ENCODE measurements at places on chromosomes 7 and 10. TPM values are rescaled to one million over a fixed set of nuclear protein-coding genes. Genes with fewer than 3 reads are reported as not detected.

DNA sequence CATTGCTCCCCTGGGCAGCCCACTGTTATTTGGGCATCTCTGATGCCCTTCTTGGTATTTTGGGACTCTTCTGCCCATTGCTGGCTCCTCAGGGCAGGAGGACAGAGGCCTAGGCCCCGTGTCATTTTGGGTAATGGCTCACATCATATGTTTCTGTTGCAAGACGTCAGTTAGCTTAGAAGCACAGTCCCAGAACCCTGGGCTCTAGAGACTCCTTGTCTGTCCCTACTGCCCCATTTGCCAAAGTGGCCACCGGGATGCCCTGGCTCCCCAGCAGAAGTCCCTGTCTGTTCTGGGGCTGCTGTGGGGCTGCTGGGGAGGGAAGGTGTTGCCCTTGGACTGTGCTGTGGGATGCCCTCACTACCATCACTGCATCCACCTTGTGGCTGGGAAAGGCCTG is 48.8 kb downstream of the ADCYAP1R1 start:
- no peak for DNase-seq

Gene CHRM2
- total RNA-seq: not detected

DNA sequence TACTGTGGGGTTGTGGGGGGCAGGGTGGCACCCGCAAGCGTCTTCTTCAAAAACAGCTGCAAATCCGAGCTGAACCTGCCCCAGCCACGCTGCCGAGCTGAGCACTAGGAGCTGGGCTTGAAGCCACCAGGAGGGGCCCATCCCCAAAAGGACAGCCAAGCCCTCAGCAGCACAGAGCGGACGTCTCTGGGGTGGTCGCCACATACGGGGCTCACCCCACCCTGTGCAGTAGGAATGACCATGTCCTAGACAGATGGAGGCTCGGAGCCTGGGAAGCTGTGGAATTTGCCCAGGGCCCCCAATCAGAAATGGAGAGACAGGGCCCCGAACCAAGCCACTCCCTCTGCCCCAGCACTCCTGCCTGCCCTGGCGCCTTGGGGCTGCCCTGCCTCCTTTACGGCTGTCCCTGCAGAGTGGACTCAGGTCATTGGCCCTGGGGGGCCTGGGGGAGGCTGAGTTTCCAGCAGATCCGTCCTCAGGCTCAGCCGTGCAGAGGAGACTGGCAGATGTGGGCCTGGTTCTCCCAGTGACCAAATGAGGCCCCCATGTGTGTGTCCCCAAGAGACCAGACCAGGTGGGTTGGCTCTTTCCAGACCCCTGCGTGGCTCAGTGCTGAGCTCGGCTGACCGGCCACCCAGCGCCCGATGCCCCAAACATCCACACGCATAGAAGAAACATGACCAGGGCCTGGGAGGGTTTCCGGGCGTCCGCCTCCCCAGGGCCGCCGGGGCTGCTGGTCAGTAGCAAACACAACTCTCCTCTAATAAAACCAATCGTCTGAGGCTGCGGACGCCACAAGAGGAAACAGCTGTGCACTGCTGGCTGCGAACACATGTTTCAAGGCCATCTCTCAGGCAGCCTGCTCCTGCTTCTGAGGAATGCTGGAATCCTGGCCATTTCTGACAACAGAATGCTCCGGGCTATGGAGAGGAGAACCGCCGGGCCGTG is 54.9 kb downstream of the PDGFA start:
- DNase-seq: no peak

Gene RASA4
- total RNA-seq: 102 TPM

Gene SPDYE16
- 0.20 TPM for total RNA-seq
